ENCODE measurements at places on chromosomes 1 and 21. TPM values are rescaled to one million over a fixed set of nuclear protein-coding genes. Genes with fewer than 3 reads are reported as not detected.

OR2L5 gene
- total RNA-seq: not detected

ADORA3 gene
- total RNA-seq: not detected

PDZK1 gene
- 0.95 TPM for total RNA-seq

CFHR3 gene
- total RNA-seq: 0.15 TPM

ILDR2 gene
- 0.01 TPM for total RNA-seq

CFHR2 gene
- not detected for total RNA-seq

TSPEAR gene
- total RNA-seq: not detected

IGSF21 gene
- total RNA-seq: not detected

VSIG8 gene
- total RNA-seq: not detected

LYPD8 gene
- 0.11 TPM for total RNA-seq

TFF2 gene
- not detected for total RNA-seq

IVL gene
- not detected for total RNA-seq

MROH9 gene
- total RNA-seq: not detected

EVA1C gene
- total RNA-seq: 55.6 TPM

CD48 gene
- total RNA-seq: not detected

YOD1 gene
- 8.4 TPM for total RNA-seq
